Gastrocnemius medialis (tissue), 4 donors: ENCODE measurements at places on chromosomes 2 and 18. TPM values are rescaled to one million over a fixed set of nuclear protein-coding genes. Genes with fewer than 3 reads are reported as not detected.

DNA sequence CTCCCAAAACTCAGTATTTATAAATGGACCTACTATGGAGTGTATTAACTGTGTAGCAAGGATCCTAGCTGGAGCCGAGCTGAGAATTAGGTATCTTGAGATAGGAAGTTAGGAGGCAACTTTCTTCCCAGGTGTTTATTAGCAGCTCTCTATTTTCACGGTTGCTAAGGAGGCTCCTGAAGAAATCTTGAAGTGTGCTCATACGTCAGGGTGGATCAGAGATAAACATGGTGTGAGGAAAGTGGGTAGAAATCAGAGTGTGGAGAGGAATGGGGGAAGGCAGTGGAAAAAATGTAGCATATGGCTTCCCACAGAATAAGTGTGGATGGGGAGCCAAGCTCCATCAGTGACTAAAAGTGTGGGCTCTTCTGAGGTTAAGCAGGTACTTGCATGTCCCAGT lies 104.3 kb downstream of the ABCA12 start:
- no peak overlapping the region for H3K4me3 ChIP-seq
- H3K4me1 ChIP-seq = no peaks in the 10 kb centered on the region
- H3K27me3 ChIP-seq = no peaks in the 10 kb centered on the region

DNA sequence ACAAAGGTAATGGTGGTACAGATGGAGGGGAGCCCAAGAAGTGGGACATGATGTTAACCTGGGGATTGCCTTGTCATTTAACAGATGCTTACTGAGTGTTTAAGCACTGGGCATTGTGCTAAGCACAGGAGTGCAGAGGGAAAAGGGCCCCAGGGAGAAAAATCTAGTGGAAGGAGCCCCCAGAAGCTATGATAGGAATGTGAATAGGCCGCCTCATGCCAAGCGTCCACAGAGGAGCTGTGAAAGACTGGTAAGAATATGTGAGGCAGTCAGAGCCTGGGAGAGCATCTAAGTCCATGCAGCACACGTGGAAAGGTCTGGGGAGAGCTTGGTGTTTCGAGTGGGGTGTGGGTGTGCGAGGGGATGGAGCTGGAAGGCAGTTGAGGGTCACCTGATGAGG lies 5.5 kb downstream of the ZNF532 start:
- peaks cover 65% of the 10 kb centered on the region for H3K4me1 ChIP-seq
- peaks cover 31% of the 10 kb centered on the region for H3K36me3 ChIP-seq
- H3K27ac ChIP-seq = no peak overlapping the region
- no peak overlapping the region for H3K4me3 ChIP-seq

The CFAP210 gene
- total RNA-seq = not detected

The GCG gene
- not detected for total RNA-seq

The RFX8 gene
- not detected for total RNA-seq

The SERPINB13 gene
- not detected for total RNA-seq
